GM18507 (cell line): ENCODE measurements at places on chromosomes 7 and 10.

- no peak for DNase-seq
Observed at GRCh38 chr7:143901332-143901667, 676 bp downstream of the TCAF1 start.

- no peak for DNase-seq
Observed at GRCh38 chr10:112231602-112232400, 48.2 kb upstream of the GPAM start.

- DNase-seq = no peak
Observed at GRCh38 chr7:133796782-133797745, 330.1 kb upstream of the LRGUK start.

DNA sequence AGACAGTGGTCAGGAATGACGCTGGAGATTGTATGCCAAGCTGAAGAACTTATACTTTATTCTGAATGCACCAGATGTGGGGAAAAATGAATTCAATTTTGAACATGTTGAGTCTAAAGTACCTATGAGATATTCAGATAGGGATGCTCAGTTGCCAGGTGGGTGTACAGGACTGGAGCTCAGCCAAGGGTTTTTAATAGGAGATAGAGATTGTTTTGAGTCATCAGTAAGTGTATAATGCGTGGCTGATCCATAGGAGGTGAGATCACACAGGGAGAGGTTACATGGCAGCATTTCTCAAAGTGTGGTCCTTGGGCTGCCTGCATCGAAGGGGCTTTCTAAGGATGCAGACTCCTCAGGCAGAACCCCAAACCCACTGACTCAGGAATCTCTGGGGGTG lies 6.8 kb upstream of the HIPK2 start:
- no peak for DNase-seq

DNA sequence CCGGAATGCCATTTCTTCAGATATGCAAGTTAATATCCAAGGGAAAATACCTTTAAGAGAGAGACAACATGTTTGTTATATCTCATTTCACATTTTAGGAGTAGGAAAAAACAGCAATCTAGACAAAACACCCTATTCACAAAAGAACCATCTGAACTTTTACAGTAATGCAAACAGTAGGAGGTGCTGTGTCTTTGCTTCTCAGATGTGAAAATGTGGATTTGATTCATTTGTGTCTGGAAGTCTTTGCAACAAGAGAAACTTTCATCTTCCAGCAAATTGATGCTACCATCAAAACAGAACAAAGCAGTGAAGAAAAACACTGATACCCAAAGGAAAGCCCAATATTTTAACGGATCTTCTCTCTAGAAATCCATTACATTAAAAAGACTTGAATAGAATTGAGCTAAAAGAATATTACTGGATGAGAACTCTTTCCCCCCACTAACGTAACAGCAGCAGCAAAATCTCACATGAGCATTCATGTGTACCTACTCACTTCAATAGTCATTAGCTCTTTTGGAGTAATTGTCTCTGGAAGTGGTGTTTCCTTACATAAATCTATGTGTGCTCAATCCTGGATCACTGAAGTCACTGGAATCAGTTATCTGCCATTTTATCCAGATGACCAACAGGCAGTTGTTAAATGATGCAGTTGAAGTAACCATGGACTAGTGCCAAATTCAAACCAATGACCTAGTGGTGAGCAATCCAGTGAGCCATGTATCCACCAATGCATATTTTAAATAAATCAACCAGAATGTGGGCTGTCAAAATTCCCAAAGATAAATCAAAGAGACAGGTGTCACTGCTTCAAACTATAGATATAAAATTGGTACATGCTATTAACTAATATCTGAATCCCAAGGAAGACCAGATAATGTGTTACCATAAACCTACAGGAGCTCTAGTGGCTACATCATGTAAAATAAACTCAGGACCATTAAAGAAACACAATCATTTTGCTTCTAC lies 1.8 kb downstream of the SEMA3C start:
- DNase-seq = no peak

DNA sequence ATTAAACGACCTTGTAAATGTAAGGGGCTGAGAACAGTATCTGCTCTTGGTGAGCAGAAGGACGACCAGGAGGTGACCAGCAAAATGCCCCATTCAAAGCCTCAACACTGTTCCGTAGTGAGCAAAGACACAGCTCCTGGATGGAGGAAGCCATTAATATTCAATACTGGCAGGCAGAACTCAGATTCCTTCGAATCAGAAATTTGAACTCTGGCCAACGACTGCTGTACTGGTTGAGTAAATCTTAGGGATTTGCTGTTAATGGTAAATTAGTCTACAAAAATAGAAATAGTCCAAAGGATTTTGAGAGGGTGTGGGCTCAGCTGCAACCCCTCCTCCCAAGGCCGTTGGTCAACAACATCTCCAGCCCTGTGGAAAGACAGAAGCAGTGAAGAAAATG lies 130.5 kb upstream of the PFKP start:
- no peak for DNase-seq

GRCh38 chr7:73447121-73447733 lies 13.6 kb downstream of the FZD9 start:
- no peak for DNase-seq

DNA sequence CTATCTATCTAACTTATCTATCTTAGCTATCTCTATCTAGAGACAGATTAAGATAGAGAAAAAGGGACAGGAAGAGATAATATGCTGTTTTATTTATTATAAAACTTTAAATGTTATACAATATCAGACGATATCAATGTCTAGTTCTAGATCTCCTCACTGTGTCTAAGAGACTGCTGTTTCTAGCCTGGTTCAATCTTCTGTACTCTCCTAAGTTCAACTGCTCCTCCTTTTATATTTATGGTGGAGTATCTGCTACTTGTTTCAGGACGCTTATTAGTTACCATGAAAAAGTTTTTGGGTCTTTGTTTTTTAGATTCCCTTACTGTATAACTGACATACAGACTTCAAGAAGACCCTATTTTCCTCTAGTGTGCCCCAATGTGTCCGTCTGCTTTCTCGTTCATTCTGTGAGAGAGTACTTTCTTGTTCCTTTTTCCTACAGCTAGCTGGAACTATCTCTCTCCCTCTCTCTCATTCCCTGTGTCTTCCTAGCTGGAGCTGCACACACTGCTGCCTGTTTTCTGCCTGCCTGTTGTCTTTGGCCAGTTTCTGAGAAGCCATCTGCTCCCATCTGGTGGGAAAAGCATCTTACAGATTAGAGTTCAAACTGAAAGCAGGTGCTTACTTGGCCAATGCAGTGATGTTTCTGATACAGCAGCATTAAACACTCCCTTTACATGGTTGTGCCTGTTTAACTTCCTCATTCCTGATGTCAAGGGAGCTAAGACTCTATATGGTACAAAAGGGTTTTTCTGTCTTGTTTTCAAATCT lies 49.4 kb upstream of the ARL4A start:
- no peak for DNase-seq

GRCh38 chr7:107803009-107803610 lies at the start of gene SLC26A3:
TSS of gene SLC26A3 (minus strand) at chr7:107803223. CDS start at chr7:107794509, 8,714 bp downstream.
- DNase-seq = no peak

GRCh38 chr7:767941-768731 lies 41.1 kb upstream of the PRKAR1B start:
- DNase-seq = no peak

DNA sequence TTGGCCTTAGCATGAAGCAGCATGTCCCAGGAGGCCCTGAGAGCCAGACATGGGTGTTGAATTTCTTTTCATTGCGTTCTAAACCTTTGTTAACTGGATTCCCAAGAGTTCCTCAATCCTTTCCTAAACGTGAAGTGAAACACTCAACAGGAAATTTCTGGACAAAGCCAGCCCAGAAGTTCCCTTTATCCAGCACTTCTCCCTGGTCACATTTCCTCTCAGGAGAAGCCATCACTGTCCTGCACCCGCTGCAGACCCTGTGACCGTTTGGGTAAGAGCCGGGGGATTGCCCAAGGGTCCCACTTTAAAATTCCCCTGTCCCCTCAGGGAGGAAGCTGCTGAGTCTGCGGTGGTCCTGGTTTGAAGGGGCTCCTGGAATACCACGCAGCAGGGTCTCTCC lies 88.0 kb upstream of the ZPBP start:
- DNase-seq = no peak

GRCh38 chr7:131879424-131879823 lies 323.0 kb upstream of the PODXL start:
- DNase-seq = no peak

DNA sequence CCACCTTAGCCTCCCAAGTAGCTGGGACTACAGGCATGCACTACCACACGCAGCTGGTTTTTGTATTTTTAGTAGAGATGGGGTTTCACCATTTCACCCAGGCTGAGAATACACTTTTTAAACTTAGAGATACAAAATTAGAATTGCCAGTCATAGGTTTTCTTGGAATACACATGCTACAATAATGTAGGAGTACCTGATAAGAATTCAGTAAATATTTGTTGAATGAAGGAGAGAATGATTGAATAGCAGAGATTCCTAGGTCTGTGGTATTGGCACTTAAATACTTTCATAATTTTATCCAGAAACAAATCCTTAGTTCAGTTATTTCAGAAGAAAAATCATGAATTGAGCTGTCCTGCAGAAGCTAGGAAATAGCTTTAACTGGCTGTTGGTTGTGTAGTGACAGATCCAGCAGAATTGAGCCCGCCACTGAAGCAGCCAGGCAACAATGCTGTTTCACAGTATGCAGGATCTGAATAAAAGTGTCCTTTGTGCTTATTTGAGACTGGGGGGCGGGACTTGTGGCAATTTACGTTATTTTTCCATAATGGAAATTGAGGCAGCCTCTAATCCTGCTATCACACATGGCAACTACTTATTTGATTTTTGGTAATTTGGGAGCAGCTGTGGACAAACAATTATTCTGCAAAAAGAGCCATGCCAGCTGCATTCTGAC lies 31.5 kb downstream of the NRF1 start:
- DNase-seq = no peak

DNA sequence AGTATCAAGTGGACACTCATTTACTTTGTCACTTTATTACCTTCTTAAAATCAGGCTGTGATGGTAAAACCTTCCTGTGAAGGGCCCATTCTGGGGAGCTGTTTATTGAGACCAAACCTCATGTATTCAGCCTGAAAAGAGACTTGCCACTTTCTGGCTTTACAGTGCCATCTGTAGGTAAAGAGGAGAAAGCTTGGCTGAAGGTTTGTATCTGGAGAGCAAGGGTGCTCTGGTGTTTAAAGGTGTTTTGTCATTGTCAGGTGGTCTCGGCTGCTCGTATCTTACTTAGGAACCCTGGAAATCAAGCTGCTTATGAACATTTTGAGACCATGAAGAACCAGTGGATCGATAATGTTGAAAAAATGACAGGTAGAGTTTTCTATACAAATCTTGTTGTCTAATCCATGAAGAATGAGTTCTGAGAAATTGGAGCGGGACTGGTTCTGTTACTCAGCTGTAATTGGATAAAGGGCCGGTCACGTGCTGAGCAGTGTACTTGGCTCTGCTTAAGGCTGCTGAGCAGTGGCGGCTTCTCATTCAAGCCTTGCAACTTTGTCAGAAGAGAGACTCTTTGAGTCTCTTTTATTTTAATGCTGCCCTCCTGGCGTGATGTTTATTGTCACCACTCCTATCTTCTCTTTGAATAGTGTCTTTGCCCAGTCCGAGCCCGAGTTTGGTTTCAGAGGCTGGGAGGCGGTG lies 46.9 kb downstream of the AP3M1 start:
- no peak for DNase-seq

- no peak for DNase-seq
Observed at GRCh38 chr7:25122373-25122772, 2.7 kb downstream of the CYCS start.

DNA sequence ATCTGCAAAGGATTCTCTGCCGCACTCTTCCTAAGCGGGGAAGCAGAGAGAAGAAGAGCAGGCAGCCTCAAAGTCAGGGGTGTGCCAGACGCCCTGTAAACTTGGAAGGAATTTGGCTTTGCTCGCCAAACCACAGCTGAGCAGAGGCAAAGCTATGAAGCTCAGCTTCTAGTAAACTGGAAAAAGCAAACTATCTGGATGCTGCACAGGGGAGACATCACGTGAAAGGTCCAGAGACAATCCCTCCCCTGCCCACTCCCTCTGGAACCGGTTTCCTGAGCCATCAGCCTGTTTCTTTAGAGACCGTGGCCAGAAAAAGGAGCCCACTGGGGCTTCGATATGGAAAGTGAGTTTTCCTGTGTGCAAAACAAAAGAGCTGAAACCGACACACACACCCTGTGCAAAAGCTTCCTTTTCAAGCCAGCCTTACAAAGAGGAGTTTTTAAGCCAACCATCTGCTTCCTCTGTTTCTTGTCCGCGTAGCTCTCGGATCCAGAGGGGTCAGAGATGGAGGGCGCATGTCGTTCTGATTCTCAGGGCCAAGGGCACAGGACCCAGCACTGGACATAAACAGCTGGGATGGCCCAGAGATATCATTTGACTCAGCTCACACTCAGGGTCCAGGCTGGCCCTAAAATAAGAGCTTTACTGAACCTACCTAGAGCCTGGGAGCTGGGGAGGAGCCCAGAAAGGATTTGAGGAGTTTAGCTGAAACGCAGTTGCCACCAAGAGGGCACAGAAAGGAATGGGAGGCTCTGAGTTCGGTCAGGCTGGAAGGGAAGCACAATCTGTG lies 58.2 kb upstream of the DNAAF5 start:
- DNase-seq = no peak

DNA sequence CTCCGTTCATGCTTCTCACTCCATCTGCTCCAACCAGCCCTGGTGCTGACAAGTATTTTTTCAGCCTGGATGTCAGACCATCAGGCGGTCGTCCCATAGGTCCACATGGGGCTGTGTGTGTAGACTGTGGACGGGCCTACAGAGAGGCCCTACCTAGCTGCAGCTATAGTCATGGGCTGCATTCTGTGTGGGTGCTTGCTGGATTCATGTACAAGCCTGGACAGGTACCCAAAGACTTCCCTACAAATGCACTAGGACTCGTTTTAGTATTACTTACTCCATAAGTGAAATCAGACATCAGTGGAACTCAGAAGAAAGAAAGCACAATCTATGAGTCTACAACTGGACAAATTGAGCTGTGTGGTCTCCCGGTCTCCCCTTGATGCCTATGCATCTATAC lies 146.8 kb downstream of the PKD1L1 start:
- DNase-seq = no peak

- DNase-seq = no peak
Observed at GRCh38 chr10:113843972-113844485, 9.9 kb downstream of the DCLRE1A start.

GRCh38 chr10:100996678-100997359 lies 2.8 kb upstream of the LZTS2 start:
- DNase-seq = no peak

GRCh38 chr10:23530079-23530478 lies 91.2 kb downstream of the OTUD1 start:
- no peak for DNase-seq

GRCh38 chr7:90580051-90580450 lies 16.1 kb upstream of the CDK14 start:
- DNase-seq = no peak

GRCh38 chr10:100776671-100777070 lies 31.3 kb downstream of the PAX2 start:
- no peak for DNase-seq

GRCh38 chr7:77940647-77941046 lies 142.1 kb downstream of the PHTF2 start:
- no peak for DNase-seq

- no peak for DNase-seq
Observed at GRCh38 chr10:116143673-116144222, 129.3 kb downstream of the GFRA1 start.
